Epithelial cell of proximal tubule (primary cell): ENCODE measurements at places on chromosomes 5 and 9. TPM values are rescaled to one million over a fixed set of nuclear protein-coding genes. Genes with fewer than 3 reads are reported as not detected.

PCDHB8 gene
- not detected in 2 replicates for total RNA-seq

PCDHGA3 gene
- total RNA-seq, result 0.36 and 0.52 TPM in 2 replicates

DNA sequence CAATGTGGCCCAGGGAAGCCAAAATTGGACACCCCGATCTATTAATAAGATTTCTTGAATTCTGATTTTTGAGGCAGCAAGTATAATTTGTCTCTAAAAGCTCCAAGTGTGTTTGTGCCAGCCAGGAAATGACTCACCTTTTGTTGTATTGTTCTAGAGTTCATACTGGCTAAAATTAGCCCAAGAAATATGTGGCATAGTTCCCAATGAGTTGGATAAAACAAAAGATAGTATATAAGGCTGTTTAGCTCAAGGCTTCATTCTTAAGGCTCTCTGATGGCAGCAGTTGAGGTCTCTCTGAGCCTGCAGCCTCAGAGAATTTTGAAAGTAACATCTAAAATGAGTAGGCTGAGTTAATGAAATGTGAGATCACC, 21.6 kb downstream of the HMGXB3 start:
- peak; percentile 86 for DNase-seq

AIF1L gene
- total RNA-seq, result 52.5 and 71.6 TPM in 2 replicates

RLN2 gene
- 0.63 and 6.0 TPM in 2 replicates for total RNA-seq

DNA sequence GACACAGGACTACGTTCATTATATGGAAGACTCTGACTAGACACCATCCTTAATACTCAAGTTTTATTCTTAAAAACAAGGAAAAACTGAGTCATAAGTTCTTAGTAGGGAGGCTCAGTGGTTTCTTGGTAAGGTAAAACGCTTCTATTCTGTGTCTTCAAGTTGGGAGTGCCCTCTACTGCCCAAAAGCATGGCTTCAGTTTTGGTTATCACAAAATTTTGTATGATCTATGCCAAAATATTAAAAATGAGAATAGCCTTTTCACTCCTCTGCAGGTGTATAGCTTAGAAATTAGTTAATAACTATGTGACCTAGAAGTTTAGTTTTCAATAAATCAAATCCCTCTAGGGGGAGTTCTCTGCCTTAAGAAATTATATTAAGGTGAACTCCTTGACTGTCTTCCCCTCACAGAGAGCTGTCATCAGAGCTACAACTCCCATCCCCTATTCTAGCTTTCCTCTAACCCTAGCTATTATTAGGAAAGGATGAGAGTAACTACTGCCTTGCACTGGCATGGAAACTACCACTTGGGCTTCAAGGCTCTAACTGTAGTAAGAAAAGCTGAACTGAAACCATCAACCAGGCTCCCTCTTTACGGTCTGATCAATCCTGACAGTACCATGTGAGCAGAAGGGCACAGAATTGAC, 189.7 kb downstream of the GNAQ start:
- no peak for DNase-seq

GRIN1 gene
- total RNA-seq, result not detected in 2 replicates
